Thoracic aorta (tissue), 2 donors: ENCODE measurements at places on chromosomes 7 and 10. TPM values are rescaled to one million over a fixed set of nuclear protein-coding genes. Genes with fewer than 3 reads are reported as not detected.

- no peak overlapping the region for H3K4me3 ChIP-seq
- H3K27ac ChIP-seq: no peak overlapping the region
- H3K36me3 ChIP-seq: no peaks in the 10 kb centered on the region
- no peaks in the 10 kb centered on the region for H3K4me1 ChIP-seq
Measured at GRCh38 chr7:2777898-2778535, 66.1 kb downstream of the GNA12 start.

DNA sequence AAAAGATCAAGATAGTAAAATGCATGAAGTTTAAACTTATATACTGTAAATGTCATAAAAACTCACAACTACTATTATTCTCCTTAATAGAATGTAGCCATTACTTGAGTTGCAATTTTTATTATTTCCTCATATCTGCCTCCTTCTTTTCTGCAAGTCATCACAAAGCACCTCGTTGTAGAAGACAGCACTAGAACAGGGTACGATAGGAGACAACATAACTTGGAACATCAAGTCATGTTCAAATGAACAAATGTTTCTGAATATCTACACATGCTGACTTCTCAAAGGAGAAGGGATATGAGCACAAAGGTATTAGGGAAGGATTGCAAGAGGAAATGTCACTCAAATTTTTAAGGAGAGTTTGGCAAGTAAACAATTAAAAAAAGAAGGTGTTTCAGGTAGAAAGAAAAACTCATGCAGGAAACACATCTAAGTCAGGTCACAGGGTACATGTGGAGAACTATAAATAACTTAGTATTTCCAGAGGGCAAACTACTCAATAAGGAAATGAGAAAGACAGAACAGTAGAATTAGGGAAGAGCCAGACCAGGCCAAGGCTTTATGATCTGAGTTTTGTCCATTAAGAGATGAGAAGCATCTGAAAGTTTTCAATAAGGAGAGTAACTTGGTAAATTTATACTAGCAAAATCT lies 186.7 kb downstream of the CRPPA start:
- H3K4me3 ChIP-seq: no peak overlapping the region
- no peak for DNase-seq
- H3K36me3 ChIP-seq: no peaks in the 10 kb centered on the region
- H3K27me3 ChIP-seq: no peaks in the 10 kb centered on the region
- no peak overlapping the region for H3K27ac ChIP-seq

DNA sequence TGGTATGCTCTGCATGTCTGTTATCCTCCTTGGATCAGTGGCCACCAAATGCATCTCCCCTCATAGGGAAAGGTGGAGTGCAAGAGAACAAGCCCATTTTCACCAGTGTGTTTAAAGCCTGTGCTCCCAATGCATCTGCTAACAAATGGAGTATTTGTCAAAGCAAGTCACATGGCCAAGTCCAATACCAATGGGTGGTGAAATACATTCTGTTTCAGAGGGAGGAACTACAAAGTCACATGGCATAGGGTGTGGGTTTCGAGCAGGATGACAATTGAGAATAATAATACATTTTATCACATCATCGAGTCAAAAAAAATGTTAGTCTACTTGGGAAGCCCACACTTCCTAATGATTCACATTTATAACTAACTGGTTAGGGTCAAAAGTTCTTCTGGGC lies 62.7 kb downstream of the SUGCT start:
- H3K4me1 ChIP-seq: peaks cover 3% of the 10 kb centered on the region
- H3K27me3 ChIP-seq: no peaks in the 10 kb centered on the region
- no peak overlapping the region for H3K4me3 ChIP-seq
- DNase-seq: no peak
- H3K27ac ChIP-seq: no peak overlapping the region
- H3K36me3 ChIP-seq: no peaks in the 10 kb centered on the region

DNA sequence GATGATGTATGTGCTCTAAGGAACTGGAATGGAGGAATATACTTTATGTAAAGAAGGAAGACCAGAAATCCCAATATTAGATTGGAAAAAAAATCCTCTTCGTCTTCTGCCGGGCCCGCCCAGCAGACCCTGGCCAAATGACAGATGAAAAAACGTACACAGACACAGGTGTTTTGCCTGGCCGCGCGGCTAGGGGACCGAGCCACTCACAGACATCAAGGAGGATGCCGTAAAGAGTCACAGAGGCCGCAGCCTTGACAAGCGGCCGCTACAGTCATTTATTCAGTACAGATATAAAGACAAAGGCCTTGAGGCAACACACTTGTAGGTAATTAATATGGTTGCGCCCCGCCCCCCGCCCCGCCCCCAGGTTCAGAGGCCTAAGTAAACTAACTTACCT lies 594.1 kb downstream of the GRM8 start:
- H3K27ac ChIP-seq: no peak overlapping the region
- H3K4me3 ChIP-seq: no peak overlapping the region
- H3K4me1 ChIP-seq: no peaks in the 10 kb centered on the region

- H3K27ac ChIP-seq: peak overlapping the region; percentile 98
- no peak for DNase-seq
- no peaks in the 10 kb centered on the region for H3K27me3 ChIP-seq
- peak overlapping the region; percentile 90 for H3K4me3 ChIP-seq
- H3K4me1 ChIP-seq: peaks cover 20% of the 10 kb centered on the region
Measured at GRCh38 chr10:101062232-101063049, 652 bp downstream of the KAZALD1 start.

DNA sequence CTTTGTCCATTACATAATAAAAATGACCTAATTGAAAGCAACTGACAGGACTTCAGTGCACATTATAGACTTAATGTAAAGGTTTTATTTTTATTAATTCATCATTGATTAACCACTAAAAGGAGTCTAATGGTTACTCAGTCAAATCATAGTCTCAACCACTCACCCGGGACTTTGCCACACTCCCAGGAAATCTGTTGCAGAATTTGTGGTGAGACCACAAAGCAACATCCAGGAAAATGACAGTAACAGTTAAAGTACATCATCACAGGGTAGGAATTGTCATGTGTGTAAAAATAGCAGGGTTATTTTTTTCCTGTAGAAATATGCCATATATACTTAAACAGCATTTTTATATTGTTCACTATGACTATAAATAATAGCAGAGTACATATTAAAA lies 6.3 kb upstream of the HGF start:
- no peak overlapping the region for H3K4me3 ChIP-seq
- H3K27me3 ChIP-seq: no peaks in the 10 kb centered on the region
- no peak for DNase-seq
- no peaks in the 10 kb centered on the region for H3K36me3 ChIP-seq
- no peaks in the 10 kb centered on the region for H3K4me1 ChIP-seq

- no peak overlapping the region for H3K27ac ChIP-seq
- H3K4me1 ChIP-seq: no peaks in the 10 kb centered on the region
- peaks cover 6% of the 10 kb centered on the region for H3K27me3 ChIP-seq
Measured at GRCh38 chr7:39825401-39825980, 124.6 kb upstream of the CDK13 start.

DNA sequence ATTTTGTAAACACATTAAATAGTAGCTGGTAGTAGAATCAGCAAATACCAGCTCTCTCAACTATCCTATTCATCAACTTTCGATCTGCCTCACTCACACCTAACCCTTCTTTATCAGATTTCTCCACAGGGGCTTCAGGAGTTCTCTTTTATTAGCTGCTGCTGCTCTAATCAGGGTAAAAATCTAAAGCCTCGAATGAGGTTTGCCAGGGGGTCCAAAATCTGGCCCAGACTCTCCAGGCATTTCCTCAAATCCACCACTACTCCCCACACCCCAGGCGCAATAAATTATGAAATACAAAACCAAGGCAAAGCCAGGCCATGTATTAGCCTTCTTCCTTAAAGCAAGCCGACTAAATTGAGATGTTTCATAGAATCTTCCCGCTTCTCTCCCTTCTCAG lies 2.3 kb downstream of the RNF216 start:
- DNase-seq: no peak
- H3K4me1 ChIP-seq: peaks cover 6% of the 10 kb centered on the region
- H3K27me3 ChIP-seq: no peaks in the 10 kb centered on the region

GRCh38 chr7:26013551-26014083 lies 138.4 kb upstream of the NFE2L3 start:
- no peaks in the 10 kb centered on the region for H3K27me3 ChIP-seq
- no peaks in the 10 kb centered on the region for H3K4me1 ChIP-seq
- no peak for DNase-seq
- H3K4me3 ChIP-seq: no peak overlapping the region
- H3K36me3 ChIP-seq: no peaks in the 10 kb centered on the region

The PDK4 gene
- 79.5 TPM for total RNA-seq

The TMEM236 gene
- 2.0 TPM for total RNA-seq

The RARRES2 gene
- total RNA-seq: 102 TPM

The STAG3 gene
- total RNA-seq: 0.56 TPM

The RAB19 gene
- not detected for total RNA-seq
